ENCODE measurements at places on chromosomes 6 and 20.

GRCh38 chr6:47716207-47716606 lies 17.8 kb downstream of the ADGRF4 start:
- no peak for DNase-seq

GRCh38 chr20:20076297-20077065 lies 24.1 kb downstream of the CFAP61 start:
- DNase-seq: peak; percentile 35

DNA sequence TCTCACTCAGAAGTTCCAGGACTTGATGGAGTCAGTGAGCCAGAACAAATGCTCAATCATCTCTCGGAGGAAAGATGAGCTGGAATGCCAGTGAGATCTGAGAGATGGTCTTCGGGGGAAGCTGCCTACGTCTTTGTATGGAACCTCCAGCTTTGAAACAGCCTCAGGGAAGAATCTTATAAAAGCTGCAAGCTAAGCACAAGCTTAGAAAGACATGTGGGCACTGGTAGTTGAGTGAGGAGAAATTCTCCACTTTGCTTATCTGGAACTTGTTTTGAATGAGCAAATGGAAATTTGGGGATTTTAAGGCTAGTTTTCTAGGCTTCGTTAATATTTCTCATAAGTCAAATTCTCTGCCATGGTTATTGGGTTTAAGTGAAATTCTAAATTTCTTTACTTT lies 594.4 kb downstream of the QKI start:
- no peak for DNase-seq

GRCh38 chr6:5290097-5290496 lies 28.8 kb downstream of the FARS2 start:
- no peak for DNase-seq

DNA sequence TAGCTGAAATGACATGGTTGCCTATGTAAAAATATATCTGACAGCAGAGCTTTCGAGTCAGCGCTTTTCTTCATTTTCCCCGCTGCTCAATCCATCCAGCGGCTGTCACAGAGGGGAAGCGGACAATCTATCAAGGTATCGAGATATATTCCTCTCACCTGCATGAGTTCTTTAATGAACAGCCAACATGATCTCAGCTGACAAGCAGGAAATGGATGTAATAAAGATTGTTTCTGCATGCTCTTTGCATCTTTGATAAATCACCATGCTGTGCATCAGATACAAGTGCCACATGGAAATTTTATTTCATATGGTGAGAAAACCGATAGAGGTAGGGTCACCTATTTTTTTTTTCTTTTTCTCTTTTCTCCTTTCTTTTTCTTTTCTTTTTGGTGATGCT lies 602.3 kb upstream of the MMS22L start:
- peak; percentile 48 for DNase-seq

DNA sequence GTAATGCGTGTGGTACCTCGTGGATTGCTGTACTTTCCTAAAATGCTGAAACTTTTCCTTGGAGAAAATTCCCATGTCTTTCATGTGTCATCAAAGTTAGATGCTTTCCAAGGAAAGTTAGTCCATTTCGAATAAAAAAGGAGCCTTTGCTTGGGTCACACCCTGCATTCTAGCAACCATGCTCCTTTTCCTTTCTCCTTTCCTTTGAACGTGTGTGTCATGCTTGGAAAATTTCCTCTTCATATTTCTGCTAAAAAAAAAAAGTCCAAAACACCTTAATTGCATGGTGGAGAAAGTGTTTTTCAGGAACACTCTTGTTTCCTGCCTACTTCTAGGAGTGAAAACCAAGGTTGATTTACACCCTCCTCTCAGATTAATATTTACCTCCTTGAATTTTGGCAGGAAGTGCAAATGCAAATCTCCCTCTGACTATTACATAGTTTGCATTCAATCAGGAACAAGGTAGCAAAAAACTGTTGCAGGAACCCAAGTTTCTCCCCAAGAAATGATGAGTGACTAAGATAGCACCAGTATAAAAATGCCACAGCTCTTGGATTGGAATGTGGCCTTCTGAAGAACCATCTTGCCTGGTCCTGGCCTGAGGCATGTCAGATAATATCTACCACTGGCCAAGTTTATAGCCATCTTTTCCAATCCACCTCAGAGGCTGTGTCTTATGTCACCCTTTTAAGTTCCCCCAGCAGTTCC lies 590.6 kb downstream of the QKI start:
- DNase-seq: no peak

DNA sequence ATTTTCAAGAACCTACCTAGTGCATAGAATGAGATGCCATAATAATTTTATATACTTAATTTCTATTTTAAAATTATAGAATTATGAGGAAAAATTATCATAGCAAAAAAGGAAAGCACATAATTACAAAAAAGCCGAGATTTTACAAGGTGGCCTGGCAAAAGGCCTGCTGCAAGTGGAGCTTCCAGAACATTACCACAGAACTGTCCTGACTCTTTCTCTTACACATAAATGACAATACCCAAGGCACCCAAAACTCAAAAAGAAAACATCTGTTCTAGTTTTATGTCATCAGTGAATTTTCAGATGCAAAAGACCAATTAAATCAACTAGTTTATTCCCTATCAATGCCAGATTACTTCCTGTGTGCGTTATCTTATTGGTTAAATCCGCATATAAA lies 74.2 kb downstream of the FILIP1 start:
- no peak for DNase-seq
